ENCODE measurements at places on chromosomes 13 and 19. TPM values are rescaled to one million over a fixed set of nuclear protein-coding genes. Genes with fewer than 3 reads are reported as not detected.

The SYT5 gene
- 9.1 TPM for polyA plus RNA-seq

The MBD3L3 gene
- not detected for polyA plus RNA-seq

The SHANK1 gene
- 3.2 TPM for polyA plus RNA-seq

The RASAL3 gene
- polyA plus RNA-seq: 2.8 TPM

The MIPEP gene
- 19.7 TPM for polyA plus RNA-seq

The DOHH gene
- 12.1 TPM for polyA plus RNA-seq

The PGLYRP2 gene
- polyA plus RNA-seq: not detected

The ONECUT3 gene
- 1.6 TPM for polyA plus RNA-seq

The NOVA2 gene
- 2.5 TPM for polyA plus RNA-seq

The ZNF581 gene
- polyA plus RNA-seq: 29.1 TPM

The SERTM1 gene
- 3.0 TPM for polyA plus RNA-seq

The NLRP7 gene
- polyA plus RNA-seq: not detected

The BEST2 gene
- 0.10 TPM for polyA plus RNA-seq

The LHFPL6 gene
- 22.6 TPM for polyA plus RNA-seq

The COX6B1 gene
- polyA plus RNA-seq: 356 TPM
